Stimulated activated CD8-positive, alpha-beta memory T cell treated with anti-CD3 and anti-CD28 coated beads, Interleukin-4, amount 100 ng/mL, for 4 hours (primary cell): ENCODE measurements at places on chromosomes 3 and 15.

DNA sequence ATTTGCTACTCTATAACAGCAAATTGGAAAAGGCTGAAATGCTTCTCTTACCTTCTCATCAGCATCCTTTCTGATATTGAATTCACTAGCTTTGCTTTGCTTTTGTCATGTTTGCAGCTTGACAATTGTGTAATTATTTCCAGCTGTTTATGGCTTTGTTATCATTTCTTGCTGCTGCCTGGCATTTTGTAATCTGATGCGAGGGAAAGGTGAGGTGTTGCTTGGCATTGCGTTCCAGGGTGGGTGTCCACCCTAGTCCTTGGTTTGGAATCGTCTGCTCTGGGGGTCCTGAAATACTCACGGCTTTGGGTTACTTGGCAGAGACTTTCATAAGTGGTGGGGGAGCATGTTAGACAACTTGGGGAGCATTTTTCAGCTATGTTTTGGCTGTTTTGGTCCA, 2.9 kb downstream of the CACNA2D3 start:
- DNase-seq, result no peak

- no peak for DNase-seq
Observed at GRCh38 chr3:125634336-125634950, 39.1 kb upstream of the OSBPL11 start.

DNA sequence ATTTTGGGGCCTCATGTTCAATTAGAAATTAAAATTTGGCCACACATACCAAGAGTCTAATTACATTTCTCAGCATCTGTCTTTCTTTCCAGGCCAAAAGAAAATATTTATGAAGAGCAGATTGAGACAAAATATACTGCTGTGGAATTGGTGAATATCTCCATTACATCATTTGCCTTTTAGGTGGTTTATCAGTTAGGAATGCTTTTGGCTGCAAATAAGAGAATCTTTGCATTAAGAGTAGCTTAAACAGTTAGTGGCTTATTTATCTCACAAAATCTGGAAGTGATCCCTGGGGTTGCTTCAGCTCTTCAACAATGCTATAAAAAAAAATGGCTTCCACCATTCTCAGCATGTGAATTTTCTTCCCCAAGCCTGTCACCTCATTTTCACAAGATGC, 308.7 kb downstream of the MAGI1 start:
- no peak for DNase-seq

DNA sequence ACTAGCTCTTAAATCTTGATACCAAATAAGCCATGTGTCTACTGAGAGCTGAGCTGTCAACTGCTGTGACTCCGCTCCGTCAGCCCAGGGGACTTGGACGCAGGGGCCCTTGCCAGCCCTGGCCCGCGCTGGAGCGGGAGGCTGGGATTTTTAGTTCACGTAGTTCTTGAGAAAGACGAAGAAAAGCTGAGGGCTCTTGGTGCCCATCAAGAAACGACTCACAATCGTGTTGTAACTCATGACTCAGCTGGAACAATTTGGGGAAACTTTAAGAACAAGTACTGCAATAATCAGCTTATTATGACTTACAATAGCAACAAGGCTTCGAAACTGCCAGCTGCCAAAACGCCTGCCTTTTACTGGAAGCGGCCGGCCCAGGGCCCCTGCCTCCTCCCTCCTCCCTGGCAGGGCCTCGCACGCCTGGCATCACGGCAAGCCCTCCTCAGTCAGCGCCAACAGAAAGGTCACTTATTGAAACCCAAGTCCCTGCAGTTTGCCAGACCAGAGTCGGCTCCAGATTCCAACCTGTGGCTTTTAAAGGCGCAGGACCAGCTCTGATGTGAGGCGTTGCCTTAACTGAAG, 60.3 kb downstream of the RGMA start:
- no peak for DNase-seq

DNA sequence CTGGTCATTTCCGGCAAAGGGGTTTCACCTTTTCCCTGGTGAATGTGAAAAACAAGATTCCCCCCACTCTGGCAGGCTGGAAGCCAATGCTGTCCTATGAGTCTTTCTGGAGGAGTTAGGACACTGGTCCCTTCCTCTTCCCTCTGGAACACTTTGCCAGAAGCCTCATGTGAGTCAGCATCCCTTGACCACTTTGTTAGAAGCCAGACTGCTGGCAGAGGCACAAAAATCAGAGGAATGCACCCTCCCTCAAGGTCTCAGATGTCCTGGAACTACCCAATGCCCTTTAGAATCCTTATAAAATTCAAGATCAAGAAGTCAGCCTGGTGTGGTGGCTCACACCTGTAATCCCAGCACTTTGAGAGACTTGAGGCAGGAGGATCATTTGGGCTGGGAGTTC, 26.6 kb downstream of the ITGB5 start:
- DNase-seq, result no peak
